Mesenteric fat pad (tissue), 1 donor: ENCODE measurements at places on chromosomes 1 and 21. TPM values are rescaled to one million over a fixed set of nuclear protein-coding genes. Genes with fewer than 3 reads are reported as not detected.

Gene CAPN8
- total RNA-seq = not detected

Gene PLEKHN1
- 0.39 TPM for total RNA-seq

Gene NBPF4
- total RNA-seq = not detected

Gene TMEM125
- not detected for total RNA-seq

Gene CLCNKB
- total RNA-seq = 0.35 TPM

Gene S100A7A
- not detected for total RNA-seq

Gene SCAF4
- total RNA-seq = 31.8 TPM

Gene CD48
- 5.3 TPM for total RNA-seq
